ENCODE measurements at places on chromosomes 7 and 10.
A peak's percentile ranks its signal among the peaks of the same experiment; 100 is the strongest.

DNA sequence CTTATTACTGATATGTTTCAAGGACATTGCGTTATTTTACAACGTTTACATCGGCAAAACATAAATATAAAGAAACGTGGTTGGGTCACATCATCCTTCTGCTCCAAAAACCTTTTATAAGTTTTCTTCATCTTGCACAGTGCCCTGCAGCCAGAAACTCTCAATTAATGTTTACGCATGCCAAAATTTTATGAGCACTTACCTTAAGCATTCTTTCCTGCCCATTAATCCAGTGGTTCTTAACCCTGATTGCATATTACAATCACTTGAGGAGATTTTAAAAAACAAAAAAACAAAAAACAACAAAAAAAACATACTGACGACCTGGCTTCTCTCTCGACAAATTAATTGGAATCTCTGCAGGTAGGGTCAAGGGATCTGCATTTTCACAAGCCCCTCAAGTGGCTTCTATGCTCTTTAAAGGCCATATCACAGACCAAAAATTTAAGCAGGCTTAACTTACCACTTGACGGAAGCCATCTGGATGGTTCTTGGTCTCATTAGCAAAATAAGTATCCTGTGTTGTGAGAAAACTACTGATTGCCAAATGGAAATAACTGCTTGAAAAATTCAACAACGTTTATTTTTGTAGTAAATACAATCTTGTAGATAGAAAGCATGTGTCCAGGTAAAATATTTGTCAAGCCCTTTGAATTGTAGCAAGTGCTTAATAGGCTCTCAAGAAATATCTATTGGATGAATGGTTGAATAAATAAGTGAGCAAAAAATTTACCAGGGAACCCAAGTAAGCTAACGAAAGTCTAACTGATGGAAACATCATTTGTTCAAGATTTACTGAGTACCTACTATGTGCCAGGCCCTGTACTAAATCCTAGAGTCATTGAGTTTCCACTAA is 30.9 kb upstream of the SLC16A12 start:
- DNase-seq = no peak

- no peak for DNase-seq
Observed at GRCh38 chr10:112382515-112383235, 8.8 kb downstream of the ACSL5 start.

DNA sequence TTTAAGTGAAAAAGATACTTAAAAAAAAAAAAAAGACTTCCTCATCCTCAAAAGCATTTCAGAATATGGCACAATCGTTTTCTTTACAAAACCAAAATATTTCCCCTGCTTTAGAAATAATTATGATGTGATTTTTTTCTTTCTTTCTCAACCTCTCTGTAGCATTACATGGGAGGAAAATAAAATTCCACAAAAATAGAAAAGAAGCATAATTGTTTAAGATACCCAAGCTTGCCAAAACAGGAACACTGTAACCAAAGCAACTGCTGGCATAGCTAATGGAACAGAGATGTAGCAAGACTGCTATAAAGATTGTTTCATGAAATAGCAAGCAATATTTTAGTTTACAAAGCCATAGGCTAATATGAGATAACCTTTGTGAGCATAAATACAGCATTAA is 75.6 kb upstream of the GPR22 start:
- DNase-seq = no peak

DNA sequence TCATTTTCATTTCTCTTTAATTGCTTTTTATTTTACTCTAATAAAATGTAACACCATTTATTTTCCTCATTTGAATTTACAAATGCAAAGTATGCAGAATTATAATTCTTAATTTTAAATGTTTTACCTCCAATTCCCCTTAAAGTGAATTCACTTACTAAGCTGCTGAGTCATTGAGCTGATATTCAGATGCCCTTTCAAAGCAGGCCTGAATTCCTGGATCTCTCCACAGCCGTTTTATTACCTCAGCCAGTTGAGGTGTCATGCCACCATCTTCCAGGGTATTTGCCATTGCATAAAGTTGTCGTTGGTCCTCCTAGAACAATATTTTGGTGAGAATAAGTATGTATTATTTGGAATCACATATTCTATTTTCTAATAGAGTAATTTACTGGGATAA is 33.2 kb downstream of the GNAT3 start:
- no peak for DNase-seq

GRCh38 chr10:122459561-122460273 is 1.6 kb upstream of the HTRA1 start:
- DNase-seq = peak; percentile 72

DNA sequence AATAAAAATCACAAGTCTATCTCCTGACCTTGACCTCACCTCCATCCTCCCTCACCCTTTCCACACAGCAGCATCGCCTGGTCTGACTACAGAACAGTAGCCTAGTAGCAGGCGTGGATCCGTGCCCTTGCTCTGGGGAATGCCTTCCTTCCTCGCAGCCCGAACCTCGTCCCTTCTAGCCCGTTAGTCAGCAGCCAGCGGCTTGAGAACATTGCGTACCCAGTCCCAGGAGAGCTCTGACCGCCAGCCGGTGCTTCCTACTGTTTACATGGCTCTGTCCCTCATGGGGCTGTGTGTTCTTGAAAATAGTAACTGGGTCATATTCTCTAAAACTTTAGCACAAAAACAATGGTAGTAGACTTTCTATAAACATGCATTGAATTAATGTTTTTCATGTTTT is 682.7 kb upstream of the IGFBP3 start:
- DNase-seq = peak; percentile 62

GRCh38 chr10:29370097-29371092 is 81.5 kb downstream of the LYZL1 start:
- no peak for DNase-seq

- no peak for DNase-seq
Observed at GRCh38 chr10:17208476-17208875, 7.0 kb upstream of the TRDMT1 start.

GRCh38 chr10:61852261-61852660 is 49.2 kb upstream of the ARID5B start:
- DNase-seq = no peak

DNA sequence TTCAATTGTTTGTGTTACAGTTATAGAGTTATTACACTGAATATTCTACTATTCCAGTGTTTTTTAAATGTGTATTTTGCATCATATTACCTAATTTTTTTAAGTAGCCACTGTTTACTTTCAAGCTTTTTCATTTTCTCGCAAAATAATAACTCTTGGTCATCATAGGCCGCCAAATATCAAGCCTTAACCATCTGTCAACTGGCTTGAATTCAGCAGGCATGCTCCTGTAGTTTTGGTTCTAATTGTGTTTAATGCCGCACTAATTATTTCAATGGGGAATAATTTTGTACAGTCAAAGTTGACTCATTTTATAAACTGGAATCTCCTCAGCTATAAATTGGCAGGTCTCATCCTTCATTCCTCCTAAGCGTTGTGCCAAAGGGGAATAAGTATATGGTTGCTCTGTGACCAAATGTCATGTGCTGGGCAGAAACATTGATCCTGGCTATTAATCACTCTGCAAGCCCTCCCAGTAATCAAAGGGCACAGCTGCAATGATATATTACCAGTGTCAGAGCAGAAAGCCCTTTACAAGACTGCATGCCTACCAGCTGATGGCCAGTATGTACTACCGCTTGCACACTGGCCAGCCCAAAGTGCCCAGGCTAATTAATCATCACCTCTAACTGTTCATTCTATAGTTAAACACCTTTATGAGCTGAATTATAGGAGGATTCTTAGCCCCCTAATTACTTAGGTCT is 74.8 kb downstream of the SKAP2 start:
- DNase-seq = no peak

DNA sequence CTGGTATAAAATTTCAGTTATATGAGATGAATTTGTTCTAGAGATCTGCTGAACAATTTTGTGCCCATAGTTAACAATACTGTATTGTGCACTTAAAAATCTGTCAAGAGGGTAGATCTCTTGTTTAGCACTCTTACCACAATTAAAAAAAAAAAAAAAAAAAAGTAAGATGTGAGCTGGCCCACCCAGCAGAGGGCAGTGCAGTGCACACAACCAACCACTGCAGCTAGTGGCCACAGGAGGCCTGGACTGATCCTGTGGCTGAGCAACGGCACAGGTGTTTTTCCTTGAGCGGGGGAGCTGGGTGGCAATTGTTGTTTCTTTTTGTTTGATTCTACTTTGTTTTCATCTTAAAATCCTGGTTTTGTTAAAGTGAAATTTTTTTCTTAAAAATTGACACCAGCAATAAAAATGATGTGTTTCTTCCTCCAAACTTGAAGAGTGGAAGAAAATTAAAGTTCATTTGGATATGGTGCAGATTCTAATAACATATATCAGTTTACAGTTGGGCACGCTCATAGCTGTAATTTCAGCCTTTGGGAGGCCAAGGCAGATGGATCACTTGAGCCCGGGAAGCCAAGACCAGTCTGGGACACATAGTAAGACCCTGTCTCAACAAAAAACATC is 171.1 kb upstream of the TBX20 start:
- no peak for DNase-seq

GRCh38 chr10:128727114-128727513 is 600.9 kb upstream of the MKI67 start:
- DNase-seq = no peak

DNA sequence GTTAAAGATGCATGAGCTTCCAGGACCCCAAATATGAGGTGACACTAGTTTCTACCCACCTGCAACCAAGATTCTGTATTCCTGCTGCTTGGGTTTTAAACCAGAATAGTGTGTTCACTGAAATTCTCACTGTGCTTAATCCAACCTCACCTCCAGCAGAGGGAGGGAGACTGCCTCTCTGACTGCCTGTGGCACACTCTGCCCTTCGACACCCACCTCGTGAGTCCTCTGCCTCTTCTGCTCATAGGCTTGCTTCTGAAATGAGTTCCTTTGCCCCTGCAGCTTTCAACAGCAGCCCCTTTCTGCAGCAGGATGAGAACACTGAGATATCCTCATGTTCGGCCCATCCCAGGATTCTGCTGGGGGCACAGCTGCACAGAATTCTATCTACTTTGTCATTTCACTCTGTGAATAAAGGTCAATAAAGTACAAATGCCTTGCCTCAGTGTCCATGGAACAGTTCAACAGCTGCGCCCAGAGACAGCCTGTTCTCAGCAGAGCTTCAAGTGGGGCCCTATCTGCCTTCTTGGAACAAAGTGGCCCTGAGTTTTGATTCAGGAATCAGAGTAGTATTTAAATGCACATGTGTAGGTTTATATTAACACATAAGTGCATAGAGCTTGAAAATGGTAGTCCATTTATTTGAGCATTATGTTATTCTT is 632.5 kb downstream of the TNS3 start:
- no peak for DNase-seq

DNA sequence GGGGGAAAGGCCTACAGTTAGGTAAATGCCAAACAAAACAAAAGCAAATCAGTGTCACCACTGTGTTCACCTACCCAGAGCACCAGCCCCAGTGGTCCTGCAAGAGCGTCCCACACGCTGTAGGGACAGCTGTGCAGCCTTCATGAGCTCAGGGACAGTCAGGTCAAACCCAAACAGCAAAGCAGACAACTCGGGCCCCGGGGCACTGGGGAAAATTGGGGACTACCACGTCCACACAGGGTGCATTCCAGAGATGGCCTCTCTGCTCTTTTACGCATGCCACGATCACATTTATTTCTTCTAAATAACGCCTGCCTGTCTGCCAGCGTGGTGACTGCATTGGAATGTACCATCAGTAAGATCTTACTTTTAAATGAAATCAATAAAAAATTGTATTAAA is 21.7 kb downstream of the EBF3 start:
- no peak for DNase-seq

- DNase-seq = no peak
Observed at GRCh38 chr10:85795460-85795859, 571.1 kb downstream of the GRID1 start.

- DNase-seq = no peak
Observed at GRCh38 chr7:158114056-158114850, 473.4 kb downstream of the PTPRN2 start.

GRCh38 chr10:32408690-32409089 is 37.2 kb upstream of the CCDC7 start:
- DNase-seq = no peak

DNA sequence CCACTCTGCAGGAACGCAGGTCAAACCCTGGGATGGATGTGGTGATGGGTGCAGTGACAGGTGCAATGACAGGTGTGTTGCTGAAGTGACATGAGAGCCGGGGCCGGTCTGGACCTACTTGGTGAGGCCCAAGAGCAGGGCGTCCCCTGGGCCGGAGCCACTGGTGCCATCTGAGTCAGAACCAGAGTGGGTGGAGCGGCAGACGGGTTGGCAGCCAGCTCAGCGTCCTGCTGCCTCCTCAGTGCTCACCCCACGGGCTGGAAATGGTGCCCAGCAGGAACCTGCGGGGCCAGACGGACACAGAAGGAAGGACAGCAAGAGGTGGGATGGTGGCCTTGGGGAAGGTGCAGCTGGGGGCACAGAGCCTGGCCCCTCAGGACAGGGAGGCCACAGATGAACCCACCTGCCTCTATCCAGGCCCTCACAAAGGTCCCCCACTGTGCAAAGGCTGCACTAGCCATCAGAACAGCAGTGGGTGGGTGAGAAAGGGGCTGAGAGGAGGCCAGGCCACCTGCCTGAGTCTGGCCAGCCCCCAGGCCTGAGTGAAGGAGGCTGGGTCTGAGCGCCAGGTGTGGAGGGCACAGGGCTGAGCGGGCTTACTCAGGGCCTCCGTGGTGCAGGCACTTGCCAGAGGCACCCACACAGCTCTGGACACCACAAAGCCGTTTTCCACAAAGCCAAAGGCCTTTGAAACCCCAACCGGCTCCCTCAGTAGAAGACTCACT is 129.0 kb upstream of the PPP2R2D start:
- DNase-seq = no peak

DNA sequence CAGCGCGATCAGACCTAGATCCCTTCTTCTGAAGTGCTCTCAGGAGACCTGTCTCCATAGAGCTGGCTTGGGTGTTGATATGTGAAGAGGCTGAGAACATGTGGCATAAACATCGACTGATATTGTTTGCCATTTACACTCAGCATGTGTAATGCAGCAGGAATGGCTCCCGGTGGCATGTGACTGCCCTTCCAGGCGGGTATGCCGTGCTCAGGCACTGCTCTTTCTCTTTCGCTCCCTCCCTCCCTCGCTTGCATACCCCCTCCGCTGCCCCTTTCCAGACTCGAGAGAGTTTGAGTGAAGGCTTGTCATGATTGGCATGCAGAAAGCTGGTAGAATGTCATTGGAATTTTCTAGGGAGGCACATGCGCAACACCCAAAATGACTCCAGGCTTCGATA is 107.3 kb upstream of the PDCD4 start:
- DNase-seq = no peak

GRCh38 chr10:102159831-102160230 is 7.6 kb downstream of the NOLC1 start:
- DNase-seq = no peak

- no peak for DNase-seq
Observed at GRCh38 chr10:113007343-113007771, 57.3 kb downstream of the TCF7L2 start.

DNA sequence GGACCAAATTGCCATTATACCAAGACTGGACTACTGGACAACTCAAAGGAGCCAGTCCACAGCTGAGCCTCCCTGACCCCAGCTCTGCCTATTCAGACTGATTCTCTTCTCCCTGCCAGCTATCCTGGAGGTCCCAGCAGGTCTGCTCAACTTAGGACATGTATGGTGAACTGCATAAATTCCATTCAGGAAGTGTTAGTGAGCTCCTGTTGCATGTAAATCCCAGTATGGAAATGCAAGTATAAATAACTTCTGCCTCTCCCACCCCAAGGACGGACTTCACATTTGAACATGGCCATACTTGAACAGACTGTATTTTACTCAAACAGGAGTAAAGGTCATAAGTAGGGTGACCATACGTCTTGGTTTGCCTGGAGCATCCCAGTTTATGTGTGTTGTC is 128.4 kb downstream of the CHCHD3 start:
- no peak for DNase-seq

All from ovary (tissue), 10 donors.